Stimulated activated CD4-positive, alpha-beta T cell treated with anti-CD3 and anti-CD28 coated beads, Interleukin-12 subunit alpha, Interleukin-12 subunit beta, amount 100 ng/mL, for 24 hours (primary cell): ENCODE measurements at places on chromosomes 7 and 10.

GRCh38 chr10:98458809-98459784, 12.4 kb upstream of the HPS1 start:
- no peak for DNase-seq

DNA sequence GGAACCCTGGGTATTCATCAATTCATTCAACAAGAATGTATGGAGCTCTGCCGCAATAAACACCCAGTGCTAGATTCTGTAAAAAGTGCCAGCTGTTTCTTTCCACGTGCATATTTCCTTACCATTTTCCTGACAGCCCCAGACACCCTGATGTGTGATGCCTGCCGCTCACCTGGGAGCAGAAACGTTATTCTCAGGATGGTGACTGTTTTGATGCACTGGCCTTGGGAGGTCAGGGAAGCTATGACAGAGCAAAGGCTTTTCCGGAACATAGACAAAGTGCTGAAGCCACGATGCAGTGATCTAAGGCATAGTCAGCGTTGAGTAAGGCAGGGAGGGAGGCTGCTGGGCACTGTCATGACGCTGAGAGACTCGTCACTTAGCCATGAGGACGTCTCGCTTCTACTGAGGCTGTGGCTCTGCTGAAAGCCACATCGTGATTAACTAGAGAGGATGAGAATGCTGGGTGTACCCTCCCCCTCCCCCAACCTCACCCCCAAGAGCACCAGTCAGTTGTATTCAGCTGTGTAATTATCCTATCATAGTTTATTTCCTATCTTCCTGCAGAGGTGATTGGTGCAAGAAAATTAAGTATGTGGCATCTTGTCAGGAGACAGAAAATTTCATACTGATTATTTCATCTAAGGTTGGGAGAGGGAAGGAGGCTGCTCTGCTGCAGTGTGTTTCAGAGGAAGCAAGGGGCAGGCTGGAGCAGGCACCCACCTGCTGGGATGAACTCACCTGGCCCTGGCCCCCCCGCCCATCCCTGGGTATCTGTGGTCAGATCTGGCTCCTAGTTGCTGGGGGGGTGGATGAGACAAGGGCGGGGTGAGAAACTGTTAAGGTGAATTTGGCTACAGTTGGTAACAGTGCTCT, 48.8 kb upstream of the SMNDC1 start:
- no peak for DNase-seq

- DNase-seq = no peak
These were observed 171.0 kb upstream of the SEMA3E start for GRCh38 chr7:83819911-83820310.

- no peak for DNase-seq
These were observed 235.3 kb downstream of the CCDC3 start for GRCh38 chr10:12766223-12766622.

GRCh38 chr7:12389089-12389700, 14.5 kb downstream of the VWDE start:
- DNase-seq = peak; percentile 2

DNA sequence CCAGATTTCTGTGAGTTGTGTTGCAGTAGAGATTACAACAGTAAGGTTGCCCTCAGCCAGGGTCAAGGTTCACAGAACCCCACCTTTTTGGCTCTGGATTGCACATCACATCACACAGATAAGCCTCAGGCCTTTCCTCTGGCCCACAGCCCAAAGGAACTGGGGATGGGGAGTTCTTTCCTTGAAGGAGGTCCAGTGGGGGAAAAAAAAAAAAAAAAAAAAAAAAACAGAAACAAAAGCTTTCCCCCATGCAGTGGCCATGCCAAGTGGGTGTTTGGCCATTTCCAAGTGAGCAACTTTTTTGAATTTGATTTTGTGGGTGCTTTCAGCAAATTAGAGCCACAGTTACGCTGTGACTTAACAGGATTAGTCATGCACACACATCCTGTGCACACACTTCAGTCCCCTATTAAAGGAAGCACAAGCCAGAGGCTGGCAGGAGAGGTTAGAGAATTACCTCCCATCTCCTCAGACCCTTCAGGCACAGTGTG, 79.3 kb upstream of the NANOS1 start:
- no peak for DNase-seq

DNA sequence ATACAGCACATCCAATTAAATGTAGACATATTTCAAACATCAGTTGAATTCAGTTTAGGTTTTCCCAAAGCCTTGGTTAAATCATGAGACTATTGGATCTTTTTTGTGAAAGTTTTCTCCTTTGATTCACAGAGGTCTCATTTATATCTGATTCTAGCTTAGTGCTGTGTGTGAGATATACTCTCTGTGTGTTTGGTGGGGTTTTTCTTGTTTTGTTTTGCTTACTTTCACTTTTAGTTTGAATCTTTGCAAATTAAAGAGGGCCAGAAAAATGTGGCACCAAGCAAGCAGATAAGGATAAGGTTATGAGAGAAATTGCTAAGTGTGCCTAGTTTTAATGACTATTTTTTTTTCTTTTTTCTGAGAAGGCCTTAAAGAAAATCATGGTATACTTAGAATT, 12.6 kb upstream of the OR6B1 start:
- DNase-seq = no peak

DNA sequence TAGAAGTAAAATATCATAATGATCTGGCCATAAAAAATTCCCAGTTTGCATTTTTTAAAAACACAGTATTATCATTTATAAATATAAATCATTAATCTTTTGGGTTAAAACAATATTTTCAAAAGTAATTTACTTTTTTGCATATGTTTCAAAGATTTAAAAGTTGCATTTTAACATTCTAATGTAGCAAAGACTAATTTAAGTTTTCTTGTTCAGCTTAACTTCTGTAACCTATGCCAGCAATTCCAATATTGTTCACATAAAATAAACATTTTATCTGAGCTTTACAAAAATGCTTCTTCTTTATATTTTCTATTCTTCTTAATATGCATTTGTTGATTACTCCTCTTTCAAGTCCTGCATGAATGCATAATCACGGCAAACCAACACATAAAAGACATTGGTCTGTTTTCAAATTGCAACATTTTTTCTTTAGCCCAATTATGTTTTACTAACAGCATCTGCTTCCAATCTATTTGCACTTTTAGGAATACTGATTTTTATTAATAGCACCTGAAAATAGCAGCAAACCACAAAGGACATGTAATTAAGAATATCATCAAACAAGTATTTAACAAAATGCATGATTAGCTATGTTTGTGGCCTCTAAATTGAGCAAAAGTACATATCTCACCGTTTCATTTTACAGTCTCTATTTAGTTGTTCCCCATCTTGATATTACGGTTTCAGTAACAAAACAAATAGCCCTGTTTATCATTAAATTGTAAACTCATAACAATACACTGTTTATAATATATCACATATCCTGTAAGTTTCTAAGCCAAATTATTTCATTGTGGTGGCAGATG, 286.9 kb upstream of the NFE2L3 start:
- DNase-seq = no peak

DNA sequence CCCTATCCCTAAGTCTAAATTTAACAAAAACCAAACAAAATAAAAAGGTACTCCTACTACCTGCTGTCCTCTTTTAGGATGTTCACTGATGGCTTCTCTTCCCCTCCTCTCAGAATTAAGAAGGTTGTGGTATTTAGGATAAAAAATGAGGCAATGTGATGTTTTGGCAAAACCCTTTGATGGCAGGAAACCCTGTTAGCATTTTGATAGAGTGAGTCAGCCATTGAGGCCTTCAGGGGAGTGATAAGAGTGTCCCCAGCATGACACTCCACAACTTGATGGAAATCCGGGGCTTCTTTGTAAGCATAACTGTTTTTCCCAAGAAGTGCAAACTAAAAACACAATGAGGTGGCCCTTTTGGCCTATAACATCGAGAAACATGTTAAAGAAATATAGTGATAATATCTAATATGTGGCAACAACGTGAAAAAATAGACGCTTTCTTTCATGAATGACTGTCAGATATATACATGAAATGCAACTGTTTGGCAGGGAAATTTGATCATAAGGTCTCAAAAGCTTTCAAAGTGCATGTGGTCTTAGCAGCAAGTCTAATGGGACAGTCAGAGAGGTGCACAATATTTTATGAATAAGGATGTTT, 55.0 kb downstream of the PRTFDC1 start:
- DNase-seq = no peak

GRCh38 chr10:131430716-131431412, 119.3 kb upstream of the TCERG1L start:
- DNase-seq = no peak

DNA sequence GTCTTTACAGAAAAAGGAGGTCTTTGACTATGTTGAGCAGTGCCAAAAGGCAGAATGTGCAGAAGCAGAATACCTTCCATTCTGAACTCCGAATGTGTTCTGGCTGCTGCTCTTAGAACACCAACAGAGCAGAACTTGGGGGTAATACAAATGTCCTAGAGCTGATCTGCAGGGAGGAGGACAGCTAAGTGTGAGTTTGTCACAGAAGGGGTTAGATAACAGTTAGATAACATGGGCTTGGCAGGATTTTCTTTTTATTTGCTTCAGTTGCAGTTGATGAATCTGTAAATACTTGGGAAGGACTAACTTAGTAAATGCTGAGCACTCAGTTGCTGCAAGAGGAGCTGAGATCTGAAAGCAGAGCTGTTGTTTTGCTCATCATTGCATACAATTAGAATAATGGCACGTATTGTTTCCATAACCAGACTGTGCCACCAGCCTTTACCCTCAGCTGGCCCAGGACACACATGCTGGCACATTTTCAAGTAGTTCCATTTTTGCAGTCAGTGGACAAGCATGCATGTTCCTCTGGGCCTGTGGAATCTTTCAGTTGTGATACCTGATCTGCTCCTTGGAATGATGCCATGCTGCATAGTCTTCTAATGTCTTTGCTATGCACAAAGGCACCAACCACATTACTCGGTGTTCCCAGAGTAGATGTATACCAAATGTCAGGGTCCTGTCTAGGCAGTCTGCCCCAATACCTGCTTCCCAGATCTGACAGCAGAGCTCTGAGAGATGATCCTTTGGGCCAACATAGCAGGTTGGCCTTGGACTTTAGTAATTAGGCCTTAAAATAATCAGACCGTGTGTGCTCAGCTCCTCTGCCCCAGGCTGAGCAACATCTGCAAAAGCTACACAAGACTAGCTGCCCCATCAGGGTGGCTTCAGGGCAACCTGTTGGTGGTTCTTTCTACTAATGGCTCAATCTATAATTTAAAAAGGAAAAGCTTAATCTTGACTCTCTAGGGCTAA, 55.7 kb downstream of the GSDME start:
- DNase-seq = no peak

DNA sequence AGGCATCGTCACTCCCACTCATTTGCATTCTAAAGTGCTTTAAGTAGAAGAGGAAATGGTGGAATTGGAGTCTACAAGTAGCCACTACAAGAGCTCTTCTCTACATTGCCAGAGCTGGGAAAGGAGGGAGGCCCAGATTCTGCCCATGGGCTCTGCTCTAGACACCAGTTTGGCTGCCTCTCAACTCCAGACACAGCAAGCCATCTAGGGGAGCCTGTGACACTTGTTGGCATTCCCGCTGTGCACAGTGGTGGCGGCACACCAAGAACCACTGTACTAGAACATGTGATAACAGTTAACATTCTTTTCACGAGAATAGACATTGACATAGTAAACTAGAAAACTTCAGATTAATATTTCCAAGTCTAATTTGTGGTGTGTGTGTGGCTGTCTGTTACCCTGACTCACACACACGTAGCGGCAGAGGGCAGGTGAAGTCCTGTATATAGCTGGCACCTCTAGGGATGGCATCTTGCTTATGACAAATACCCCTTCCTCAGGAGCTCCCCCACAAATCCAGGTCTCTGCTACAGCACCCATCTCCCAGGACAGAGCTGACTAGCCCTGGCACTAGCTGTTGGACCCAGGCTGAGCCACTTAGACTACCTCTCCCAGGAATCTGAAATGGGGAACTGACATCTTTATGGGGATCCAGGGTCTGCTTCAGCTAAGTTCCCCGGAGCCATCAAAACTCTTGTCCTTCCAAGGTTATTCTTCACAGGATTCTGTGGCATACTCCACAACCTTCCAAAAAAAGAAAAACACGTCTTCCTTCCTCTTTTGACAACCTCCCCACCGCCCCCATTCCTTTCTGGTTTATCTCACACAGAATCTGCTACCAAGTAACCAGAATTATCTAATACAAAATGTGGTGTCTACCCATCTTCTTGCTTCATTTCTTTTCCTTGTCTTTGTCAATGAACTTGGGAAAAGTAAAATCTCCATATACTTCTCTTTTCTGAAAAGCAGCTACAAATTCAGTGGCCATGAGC, 54.7 kb upstream of the MRLN start:
- no peak for DNase-seq

DNA sequence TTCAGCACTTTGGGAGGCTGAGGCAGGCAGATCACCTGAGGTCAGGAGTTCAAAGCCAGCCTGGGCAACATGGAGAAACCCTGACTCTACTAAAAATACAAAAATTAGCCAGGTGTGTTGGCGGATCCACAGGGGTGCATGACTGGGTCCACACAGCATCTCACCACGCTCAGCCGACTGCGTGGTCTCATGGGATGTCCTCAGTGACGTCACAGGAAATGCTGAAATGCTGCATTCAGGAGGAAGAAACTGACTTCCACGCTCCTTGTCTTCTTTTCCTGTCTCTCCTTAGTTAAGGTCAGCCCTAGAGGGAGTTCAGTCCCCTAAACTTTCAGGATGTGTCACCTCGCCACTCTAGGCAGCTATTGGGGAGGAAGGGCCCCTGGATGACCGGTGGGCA, 42.9 kb downstream of the XRCC2 start:
- DNase-seq = no peak

- no peak for DNase-seq
These were observed 710.1 kb upstream of the KCND2 start for GRCh38 chr7:119562839-119563238.

- DNase-seq = no peak
These were observed 17.3 kb upstream of the ADARB2 start for GRCh38 chr10:1754506-1755153.

- DNase-seq = no peak
These were observed 1.5 kb downstream of the TRIL start for GRCh38 chr7:28956608-28957063.

GRCh38 chr10:50395271-50395670, 144.0 kb upstream of the ASAH2 start:
- no peak for DNase-seq
